T-helper 1 cell (primary cell): ENCODE measurements at places on chromosomes 2 and 18.

DNA sequence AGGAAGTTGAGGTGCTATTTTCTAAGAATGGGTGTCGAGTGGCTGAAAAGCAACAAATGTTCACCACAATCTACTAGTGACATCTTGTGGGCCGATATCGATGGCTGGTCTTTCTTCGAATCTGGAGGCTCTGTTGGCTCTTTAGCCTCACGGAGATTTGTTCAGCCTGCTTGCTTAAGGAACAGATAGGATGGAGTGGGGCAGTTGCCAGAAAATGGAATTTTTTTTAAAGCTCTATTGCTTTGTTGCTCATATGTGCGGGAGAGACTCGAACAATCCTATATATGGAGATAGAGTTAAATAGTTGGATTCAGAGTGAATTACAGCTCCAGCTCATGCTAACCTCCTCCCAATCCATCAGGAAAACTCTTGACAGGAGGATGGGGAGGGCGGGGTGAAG lies 70.9 kb upstream of the LYPD6B start:
- no peak for DNase-seq

- no peak for DNase-seq
Measured at GRCh38 chr2:170739048-170739447, 23.9 kb downstream of the SP5 start.

- peak; percentile 57 for DNase-seq
Measured at GRCh38 chr18:623761-624620, 27.2 kb downstream of the CLUL1 start.

DNA sequence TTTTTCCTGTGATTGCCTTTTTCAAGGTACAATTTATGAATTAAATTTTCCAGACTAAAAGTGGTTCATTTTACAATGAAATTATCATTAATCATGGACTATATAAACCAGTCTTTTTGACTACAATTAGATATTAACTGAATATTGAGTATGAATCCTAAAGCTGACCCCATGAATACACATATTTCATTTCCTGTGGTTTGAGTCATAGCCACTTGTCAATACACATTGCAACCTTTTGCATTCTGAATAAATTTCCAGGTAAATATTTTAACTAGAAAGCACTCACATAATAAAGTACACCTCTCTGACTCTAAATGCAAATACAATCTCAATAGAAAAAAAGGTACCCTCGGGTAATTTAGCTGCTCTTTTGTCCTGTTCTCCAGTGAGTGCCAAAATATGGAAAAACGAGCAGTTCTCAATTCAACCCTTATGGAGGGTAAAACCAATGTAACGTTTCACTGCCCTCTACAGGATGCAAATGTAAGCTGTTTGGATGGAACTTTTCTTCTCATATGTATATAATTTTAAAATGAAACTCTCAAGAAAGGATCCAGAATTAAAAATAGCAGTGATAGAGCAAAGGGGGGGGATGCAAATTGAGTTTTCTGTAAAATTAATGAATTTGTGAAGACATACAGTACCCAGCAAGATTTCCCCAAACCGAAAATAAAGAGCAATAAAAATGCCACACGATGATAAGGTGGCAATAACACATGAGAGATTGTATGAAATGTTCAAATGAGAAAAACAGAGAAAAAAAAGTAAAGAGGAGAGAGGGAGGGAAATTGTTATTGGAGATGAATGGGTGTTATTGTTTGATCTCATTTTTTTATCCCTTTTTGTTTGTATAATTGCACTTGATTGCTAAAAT lies 1795.7 kb upstream of the PIK3C3 start:
- no peak for DNase-seq

DNA sequence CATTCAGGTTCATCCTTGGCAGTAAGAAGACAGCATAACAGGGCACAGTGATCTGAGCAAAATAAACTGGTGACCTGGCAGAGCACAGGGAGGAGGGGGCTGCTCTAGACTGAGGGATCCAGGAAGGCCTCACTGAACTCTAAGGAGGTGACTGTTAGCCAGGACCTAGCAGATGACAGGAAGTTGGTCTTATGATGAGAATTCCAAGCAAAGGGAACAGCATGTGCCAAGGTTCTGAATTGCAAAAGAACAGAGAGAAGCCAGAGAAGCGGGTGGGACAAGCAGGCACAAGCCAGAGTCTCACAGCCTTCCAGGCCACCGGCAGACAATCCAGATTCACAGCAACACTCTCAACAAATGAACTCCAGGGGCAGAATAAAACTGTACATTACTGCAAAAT lies 152.7 kb upstream of the PTPRM start:
- DNase-seq: no peak

GRCh38 chr2:25145803-25146202 lies 22.6 kb downstream of the POMC start:
- no peak for DNase-seq

GRCh38 chr2:142422769-142423168 lies 292.0 kb upstream of the LRP1B start:
- no peak for DNase-seq

DNA sequence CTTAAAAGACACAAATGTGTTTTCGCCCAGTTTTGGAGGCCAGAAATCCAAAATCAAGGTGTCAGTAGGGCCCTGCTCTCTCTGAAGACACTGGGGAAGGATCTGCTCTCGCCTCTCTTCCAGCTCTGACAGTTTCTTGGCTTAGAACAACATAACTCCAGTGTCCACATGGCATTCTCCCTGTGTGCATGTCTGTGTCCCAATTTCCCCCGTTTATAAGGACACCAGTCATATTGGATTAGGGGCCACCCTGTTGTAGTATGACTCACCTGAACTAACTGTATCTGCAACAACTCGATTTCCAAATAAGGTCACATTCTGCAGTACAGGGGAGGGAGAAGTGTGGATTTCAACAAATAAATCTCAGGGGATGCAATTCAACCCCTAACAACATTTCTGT lies 263.2 kb downstream of the SS18 start:
- no peak for DNase-seq

DNA sequence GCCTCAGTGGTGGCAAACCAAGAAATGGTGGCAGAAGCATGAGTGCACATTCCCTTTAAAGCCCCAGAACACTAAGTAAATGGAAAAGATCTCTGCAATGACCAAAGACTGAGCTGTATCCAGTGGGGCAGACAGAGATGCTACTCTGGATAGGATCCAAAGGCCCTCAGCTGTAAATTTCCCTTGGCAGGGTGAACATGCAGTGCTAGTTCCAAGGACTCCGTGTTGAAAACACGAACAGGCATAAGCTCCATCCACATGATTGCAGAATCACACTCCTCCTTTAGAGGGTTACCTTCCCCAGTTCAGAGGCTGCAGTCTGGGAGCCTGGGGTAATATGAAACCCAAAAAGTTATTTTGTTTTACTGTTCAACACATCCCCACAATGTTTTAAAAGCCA lies 98.6 kb upstream of the KLF7 start:
- DNase-seq: no peak

- no peak for DNase-seq
Measured at GRCh38 chr2:165791421-165792103, 2.5 kb downstream of the GALNT3 start.

- no peak for DNase-seq
Measured at GRCh38 chr2:120939595-120940318, 204.1 kb downstream of the GLI2 start.

- no peak for DNase-seq
Measured at GRCh38 chr2:229641676-229642075, 72.7 kb downstream of the DNER start.

- DNase-seq: no peak
Measured at GRCh38 chr18:42185486-42185885, 230.5 kb downstream of the PIK3C3 start.

GRCh38 chr2:156322051-156322685 lies 10.4 kb downstream of the NR4A2 start:
- no peak for DNase-seq

DNA sequence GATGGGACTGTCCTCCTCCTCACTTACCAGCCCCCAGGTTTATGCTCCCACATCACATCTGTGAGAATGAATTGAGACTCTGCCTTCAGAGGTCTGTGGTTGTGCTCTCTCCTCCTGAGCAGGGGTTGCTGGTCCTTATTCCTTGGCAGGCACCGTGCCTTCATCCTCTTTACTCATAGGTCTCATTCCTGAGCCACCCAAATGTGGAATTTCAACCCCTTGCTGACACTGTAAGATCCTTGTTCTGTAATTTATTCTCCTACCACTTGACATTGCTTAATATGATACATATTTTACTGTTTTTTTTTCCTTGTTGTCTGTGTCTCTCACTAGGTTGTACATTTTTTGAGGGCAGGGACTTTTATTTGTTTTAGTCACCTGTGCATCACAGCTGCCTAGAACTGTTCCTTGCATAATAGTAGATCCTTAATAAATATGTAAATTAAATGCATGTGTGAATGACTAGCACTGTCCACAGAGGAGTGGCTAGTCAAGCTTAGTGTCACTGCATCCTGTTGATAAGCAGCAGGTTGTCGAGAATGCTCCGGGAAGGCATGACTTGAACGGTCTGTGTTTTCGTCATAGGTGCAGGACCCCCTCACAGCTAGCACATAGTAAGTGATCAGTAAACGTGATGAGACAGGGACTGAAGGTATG lies 180.6 kb downstream of the ZNF407 start:
- no peak for DNase-seq

DNA sequence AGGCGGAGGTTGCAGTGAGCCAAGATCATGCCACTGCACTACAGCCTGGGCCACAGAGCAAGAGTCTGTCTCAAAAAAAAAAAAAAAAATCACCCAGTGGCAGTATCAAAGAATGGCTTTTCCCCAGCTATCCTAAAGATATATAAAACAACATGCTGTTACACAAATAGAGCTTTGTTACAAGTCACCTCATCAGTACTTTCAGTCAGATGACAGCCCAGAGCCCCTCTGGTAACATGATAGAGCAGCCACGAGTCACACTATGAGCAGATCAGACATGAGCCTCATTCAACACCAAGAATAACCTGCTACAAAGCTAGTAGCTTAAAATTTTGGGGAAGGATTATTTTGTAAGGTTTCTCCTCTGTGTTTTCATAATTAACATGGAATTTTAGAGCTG lies 25.2 kb downstream of the PDE11A start:
- no peak for DNase-seq

DNA sequence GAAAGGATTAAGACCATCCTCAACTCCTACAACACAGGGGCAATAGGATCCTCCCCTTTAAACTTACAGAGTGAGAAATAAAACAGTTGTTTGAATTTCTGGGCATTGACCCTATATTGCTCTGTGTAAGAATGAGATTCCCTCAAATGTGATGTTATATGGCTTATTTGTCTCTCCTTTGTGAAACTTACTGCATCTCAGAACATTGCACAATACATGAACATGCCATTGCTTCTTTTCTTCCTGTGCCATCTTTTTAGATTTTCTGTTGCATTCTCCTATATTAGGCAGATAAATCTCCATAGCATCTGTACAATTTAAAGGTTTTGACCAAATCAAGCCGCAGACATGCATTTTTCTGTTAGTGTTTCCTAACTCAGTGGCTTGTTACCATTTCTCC lies 941.9 kb upstream of the FANCL start:
- DNase-seq: no peak

GRCh38 chr2:55500025-55500424 lies 19.5 kb upstream of the CFAP36 start:
- DNase-seq: no peak

GRCh38 chr2:69026026-69026425 lies 13.0 kb downstream of the ANTXR1 start:
- DNase-seq: no peak

DNA sequence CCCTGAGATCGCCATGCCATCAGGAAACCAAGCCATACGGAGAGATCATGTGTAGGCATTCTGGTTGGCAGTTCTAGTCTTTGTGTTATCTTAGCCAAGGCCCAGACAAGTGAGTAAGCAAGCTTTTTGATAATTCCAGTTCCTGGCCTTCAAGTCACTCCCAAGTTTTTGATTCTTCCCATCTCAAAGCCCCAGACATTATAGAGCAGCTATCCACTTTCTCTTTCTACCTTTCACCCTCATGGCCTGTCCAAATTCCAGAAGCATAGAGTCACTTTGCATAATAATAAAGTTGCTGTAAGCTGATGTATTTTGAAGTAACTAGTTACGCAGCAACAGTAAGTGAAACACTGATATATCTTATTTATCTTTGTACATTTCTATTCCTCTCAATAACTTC lies 26.8 kb upstream of the IL1RL1 start:
- no peak for DNase-seq

DNA sequence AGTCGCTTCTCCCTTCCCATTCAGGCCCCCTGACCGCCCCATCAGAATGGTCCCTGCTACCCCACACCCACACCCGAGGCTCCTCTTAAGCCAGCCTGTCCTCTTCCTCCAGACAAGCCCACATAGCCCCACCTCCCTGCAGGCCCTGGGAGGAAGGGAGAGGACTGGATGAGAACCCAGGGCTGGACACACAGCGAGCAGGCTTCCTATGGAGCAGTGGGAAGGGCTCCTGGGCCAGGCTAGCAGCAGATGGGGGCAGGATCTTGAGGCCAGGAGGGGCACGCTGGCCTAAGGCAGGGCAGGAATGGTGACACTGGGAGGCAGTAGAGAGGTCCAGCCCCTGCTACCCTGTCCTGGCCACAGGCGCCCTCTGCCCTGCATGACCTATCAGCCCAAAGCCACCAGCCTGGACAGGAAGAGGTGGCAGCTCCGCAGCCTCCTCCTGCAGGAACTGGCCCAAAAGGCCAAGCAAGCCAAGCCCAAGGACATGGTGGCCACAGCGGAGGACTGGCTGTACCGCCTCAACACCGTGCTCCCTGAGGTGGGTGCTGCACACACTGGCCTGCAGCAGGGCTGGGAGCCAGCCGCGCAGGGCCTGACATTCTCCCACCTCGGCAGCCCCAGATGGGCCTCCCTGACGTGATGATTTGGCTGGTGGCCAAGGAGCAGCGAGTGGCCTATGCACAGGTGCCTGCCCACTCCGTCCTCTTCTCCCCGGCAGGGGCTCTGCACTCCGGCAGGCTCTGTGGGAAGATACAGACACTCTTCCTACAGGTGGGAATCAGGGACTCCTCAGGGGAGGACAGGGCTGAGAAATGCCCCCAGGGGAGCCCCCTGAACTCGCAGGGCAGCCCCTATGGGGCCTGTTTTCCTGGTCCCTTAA lies 43.3 kb downstream of the FER1L5 start:
- DNase-seq: no peak

GRCh38 chr18:77478646-77479442 lies 229.2 kb downstream of the GALR1 start:
- DNase-seq: no peak
